Urothelium cell line (cell line): ENCODE measurements at places on chromosomes 13 and 19.

DNA sequence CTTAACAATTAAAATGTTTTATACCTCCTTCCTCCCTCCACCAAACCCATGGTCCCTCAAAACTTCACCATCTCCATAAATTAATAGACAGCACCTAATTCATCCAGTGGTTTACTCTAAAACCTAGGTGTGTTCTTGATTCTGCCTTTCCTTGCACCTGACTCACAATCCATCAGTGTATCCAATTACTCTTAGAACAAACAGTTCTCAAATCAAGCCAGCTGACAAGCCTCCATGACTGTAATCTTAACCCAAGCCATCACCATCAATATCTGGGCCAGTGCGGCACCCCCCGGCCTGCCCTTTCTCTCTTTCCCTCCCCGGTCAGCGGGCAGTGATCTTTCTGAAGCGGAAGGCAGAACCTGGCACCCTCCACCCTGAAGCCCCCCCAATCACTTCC, 75.6 kb downstream of the TNFRSF19 start:
- DNase-seq: no peak

GRCh38 chr13:75329097-75329496, 152.9 kb downstream of the TBC1D4 start:
- DNase-seq: no peak

DNA sequence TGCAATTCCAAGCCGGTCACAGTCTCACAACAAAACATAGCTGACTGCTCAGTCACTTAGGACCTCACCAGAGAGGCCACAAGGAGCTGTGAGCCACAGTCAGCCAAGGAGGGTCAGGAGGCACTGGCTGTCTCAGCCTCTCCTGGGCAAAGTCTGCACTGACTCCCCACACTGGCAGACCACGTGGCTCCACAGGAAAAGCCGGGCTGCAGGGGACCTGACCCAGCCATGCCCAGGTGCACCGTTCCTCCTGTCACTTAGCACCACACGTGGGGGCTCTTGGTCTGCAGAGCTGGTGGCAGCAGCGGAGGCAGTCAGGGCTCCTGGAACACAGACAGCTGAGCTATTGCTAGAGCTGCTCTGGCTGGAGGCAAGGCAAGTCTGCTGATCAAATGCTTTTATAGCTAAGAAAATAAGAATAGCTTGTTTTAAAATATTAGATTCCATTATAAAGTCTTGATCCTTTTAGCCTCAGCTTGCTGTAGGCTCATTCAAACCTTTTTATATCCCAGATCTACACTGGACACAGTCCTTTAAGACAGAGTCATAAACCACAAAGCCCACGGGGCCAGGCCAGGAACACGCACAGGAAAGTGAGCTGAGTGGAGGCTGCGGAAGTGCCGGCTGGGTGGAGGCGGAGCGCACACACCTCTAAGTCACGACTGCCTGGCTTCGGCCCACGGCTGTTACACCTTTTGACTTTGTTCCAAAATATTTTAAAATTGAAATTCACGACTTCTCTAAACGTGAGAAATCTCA, 744.1 kb downstream of the UQCRFS1 start:
- peak; percentile 61 for DNase-seq

DNA sequence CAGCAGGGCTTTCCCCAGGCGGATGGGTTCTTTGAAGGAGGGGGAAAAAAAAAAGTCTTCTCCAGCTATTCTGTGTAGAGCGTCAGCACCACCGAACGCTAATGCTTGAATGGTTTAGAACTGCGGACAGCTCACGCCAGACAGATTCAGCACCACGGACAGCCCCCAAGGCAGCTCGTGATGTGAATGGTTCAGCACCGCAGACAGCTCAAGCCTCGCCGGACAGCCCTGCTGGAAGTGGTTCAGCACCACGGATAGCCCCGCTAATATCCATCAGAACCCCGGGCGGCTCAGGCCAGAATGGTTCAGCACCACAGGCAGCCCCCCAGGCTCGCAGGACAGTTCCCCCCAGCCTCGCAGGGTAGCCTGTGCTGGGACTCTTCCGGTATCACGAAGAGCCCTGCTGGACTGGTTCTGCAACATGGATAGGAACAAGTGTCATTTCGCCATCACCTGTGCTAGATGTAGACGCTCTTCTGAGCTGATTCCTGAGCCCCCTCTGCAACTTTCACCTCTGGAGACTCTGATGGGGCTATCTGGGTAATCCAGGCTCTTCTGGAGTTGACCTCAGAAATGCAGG, 4.9 kb upstream of the SMIM17 start:
- DNase-seq: peak; percentile 90
